Activated CD4-positive, alpha-beta T cell treated with anti-CD3 and anti-CD28 coated beads for 36 hours (primary cell): ENCODE measurements at places on chromosomes 13 and 19. TPM values are rescaled to one million over a fixed set of nuclear protein-coding genes. Genes with fewer than 3 reads are reported as not detected.

- DNase-seq: no peak
Observed at GRCh38 chr19:29708554-29709439, 6.3 kb downstream of the C19orf12 start.

KLK7 gene
- total RNA-seq: not detected

GRCh38 chr13:35720290-35720689 is 243.8 kb upstream of the MAB21L1 start:
- DNase-seq: no peak

DNA sequence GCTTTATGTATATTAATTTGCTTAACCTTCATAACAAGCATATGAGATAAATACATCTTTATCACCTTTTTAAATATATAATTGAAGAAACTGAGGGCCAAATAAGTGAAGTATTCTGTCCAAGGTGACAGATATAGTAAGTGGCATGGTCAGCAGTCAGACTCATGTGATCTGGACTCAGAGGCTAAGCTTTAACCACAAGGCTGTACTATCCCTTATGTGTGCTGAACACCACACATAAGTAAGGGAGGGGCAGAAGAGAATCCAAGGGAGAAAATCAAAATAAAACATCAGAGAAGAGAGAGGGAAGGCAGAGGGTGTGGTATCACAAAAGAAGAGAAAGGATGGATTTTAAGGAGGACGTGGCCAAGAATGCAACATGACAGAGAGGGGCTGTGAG is 348.4 kb downstream of the EFNB2 start:
- DNase-seq: no peak

PSG5 gene
- total RNA-seq: not detected

ERICH4 gene
- total RNA-seq: not detected

GRCh38 chr19:6413291-6413690 is 11.3 kb downstream of the KHSRP start:
- no peak for DNase-seq
